Foreskin keratinocyte (primary cell): ENCODE measurements at places on chromosomes 4 and X.

- no peak for DNase-seq
Observed at GRCh38 chrX:11768039-11768438, 10.0 kb downstream of the MSL3 start.

- no peak for DNase-seq
Observed at GRCh38 chr4:154497889-154498288, 6.3 kb upstream of the DCHS2 start.

DNA sequence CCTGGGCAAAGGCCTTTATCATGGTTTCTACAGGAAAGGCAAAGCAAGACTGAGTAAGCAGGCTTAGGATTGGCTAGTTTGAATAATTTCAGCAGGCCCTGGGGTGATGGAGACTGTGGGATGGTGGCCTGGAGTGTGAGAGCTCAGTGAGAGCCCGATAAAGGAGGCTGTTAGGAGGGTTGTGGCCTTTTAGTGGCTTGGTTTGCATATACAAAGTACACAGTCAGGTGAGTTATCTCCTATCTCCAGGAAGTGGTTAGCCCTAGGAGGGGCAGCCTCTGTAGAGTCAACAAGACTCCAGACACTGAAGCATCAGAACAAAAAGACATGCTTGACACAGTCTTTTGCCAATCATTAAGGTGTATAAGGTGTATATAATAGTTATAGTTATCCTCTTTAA is 157.2 kb downstream of the CFAP299 start:
- no peak for DNase-seq

DNA sequence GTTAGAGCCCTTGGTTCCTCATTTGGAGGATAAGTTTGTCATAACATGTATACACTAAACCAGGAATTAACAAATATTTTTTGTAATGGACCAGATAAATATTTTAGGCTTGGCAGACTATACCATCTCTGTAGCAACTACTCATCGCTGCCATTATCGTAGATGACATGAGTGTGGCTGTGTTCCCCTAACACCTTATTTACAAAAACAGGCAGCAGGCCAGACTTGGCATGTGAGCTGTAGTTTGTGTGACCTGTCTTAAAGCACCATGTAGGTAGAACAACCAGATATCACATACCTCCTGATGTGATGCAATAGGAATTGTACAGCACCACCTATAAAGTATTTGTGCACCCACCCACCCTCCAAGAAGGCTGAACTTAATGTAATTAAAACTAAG is 82.0 kb downstream of the RASGEF1B start:
- no peak for DNase-seq

DNA sequence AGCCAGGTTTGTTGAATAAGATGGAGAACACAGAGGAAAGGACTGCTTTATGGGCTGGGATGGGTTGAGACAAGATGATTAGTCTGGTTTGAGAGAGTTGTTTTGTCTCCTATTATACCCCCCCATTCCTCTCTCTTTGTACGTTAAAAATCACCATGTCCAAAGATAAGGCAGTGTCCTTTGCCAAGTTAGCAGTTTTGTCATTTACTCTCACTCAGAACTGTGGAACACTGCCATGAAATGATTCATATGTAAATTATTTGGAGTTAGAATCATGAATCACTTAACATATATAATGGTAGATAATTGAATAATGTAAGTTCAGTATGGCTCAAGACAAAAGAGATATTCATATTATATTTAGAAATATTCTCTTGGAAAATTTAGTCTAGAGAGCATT is 151.3 kb downstream of the DCLK2 start:
- no peak for DNase-seq

DNA sequence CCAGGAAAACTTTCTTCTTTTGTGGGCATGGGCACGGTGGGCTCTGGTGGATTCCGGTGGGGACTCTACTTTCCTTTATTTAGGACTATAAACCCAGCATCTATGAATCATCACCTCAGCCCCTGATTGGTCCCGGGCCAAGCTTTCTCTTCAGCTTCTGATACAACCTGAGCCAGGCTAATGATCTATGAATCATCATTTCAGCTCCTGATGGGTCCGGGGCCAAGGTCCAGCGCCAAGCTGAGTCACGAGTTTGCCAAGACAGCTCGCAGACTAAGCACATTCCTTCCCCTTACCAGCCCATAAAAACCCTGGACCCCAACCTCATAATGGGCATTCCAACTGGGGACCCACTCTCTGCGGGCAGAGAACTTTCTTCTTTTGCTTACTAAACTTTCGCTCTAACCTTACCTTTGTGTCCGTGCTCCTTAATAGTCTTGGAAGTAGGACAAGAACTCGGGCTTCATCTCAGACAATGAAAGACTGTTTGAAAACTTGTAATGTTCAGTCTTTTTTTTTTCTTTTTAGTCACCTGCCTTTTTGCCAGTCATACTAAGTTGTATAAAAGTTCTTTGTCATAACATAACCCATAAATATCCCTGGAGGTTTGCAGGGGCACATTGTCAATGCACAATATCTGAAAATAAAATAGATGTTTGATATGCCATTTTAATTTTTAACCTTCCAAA is 904.9 kb upstream of the EPHA5 start:
- peak; percentile 86 for DNase-seq

GRCh38 chr4:38323141-38323641 is 340.8 kb upstream of the KLF3 start:
- no peak for DNase-seq

- no peak for DNase-seq
Observed at GRCh38 chrX:118756101-118756500, 28.7 kb downstream of the IL13RA1 start.

DNA sequence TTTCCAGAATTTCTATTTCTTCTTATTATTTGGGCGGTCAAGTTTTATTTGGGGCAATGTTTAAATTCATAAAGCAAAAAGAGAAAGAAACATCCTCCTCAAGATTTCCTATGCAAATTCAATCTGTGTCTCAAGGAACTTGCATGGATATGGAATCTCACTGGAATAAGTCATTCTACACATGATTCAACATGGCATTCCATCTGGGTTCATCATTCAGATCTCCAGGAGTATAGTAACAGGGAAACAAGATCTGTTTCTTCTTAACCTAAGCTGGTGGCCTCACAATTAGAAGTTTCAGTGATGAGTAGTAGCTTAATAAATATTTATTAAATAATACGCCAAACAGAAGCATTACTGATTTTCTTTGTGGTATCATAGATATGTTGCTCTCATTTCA is 19.8 kb downstream of the KLHL34 start:
- DNase-seq = peak; percentile 31

GRCh38 chr4:101942891-101943290 is 152.4 kb downstream of the BANK1 start:
- DNase-seq = no peak

GRCh38 chr4:3449574-3450534 is 8.1 kb downstream of the HGFAC start:
- DNase-seq = no peak

DNA sequence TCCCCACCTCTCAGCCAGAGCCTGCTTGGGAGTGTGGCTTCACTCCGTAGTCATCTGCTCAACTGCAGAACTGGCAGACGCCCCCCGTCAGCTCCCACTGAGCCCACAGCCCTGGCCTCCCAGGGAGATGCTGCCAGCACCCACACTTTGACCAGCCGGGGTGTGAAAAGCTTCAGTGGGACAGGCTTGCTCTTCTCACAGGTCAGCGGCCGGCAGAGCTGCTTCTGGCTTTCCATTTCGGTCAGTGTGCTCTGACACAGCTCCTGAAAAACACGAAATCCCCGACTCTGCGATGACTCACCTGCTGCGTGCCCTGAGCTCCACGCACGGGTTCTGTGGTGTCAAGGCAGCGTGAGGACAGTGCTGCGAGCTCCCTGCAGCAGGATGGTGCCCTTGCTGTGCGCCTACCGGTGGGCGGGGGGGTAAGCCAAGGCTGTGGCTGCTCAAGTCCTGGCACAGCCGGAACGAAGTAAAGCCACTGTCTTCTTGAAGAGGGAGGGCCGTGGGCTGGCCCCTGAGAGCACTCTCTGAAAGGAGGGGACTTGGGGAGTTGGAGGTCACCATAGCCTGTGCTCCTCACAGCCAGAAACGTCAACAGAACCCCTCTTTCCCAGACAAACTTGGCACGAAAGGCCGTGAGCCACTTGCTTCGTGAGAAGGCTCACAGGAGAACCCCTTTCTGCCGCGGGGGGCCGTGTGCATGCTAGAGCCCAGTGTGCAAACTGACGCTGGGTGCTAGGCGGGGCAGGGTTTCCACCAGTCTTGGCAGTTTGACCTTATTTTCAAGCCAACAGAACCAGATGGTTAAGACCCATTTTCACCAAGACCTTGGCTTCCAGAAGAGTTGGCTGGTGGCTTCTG is 23.6 kb downstream of the NOP14 start:
- DNase-seq = no peak

- no peak for DNase-seq
Observed at GRCh38 chrX:124960454-124960853, 359.2 kb upstream of the TEX13C start.

GRCh38 chr4:11489453-11490083 is 60.9 kb upstream of the HS3ST1 start:
- no peak for DNase-seq

DNA sequence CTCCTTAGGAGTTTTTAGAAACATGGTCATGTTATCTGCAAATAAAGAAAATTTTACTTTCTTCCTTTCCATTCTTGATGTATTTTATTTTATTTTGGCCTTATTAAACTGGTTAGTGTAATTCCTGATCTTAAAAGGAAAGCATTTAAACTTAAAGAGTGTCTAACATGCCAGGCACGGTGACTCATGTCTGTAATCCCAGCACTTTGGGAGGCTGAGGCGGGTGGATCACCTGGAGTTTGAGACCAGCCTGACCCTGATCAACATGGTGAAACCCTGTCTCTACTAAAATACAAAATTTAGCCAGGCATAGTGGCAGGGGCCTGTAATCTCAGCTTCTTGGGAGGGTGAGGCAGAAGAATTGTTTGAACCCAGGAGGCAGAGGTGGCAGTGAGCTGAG is 281.3 kb downstream of the PTTG2 start:
- DNase-seq = peak; percentile 36

- no peak for DNase-seq
Observed at GRCh38 chr4:3205995-3206394, 43.0 kb upstream of the MSANTD1 start.

DNA sequence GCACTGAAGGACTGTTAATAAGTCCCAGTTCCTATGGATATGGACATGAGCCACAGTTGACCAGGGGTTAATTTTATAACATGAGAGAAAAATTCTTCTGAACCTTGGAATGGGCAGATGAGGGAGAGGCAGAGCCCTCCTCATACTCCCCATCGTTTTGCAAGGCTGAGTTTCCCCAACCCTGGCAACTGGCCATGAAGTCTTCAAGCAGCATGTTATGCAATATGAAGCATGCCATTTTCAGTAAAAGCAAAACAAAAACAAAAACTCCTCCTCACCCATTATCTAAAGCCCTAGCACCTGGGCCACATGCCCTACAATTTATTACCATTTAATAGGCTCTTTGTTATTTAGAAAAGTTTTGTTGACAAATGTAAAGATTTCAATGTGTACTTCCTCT is 64.5 kb downstream of the GPC4 start:
- DNase-seq = no peak

DNA sequence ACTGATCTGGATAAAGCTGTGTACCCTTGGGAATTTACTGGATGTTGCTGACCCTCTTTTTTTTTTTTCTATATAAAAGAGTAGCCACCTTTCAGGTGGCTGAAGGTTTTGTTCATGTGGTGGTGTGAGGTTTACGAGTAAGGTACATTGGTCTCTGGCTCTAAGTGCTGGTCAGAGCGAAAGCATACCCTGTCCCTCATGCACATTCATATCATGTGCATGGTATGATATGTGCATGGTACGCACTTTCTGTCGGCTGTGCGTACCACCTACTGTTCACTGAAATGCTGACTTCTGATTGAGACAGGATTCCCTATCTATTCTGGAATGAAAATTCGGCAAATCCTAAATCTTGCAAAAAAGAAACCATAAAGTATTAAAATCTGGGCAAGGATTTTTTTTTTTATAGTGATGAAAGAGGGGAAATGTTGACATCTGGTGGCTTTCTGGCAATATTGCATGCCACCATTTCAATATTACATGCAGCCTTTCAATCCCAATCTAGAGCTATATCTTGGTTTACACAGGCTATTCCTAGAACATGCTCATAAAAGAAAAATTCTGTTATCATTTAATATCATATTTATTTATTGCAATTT is 32.8 kb downstream of the FAM149A start:
- no peak for DNase-seq

DNA sequence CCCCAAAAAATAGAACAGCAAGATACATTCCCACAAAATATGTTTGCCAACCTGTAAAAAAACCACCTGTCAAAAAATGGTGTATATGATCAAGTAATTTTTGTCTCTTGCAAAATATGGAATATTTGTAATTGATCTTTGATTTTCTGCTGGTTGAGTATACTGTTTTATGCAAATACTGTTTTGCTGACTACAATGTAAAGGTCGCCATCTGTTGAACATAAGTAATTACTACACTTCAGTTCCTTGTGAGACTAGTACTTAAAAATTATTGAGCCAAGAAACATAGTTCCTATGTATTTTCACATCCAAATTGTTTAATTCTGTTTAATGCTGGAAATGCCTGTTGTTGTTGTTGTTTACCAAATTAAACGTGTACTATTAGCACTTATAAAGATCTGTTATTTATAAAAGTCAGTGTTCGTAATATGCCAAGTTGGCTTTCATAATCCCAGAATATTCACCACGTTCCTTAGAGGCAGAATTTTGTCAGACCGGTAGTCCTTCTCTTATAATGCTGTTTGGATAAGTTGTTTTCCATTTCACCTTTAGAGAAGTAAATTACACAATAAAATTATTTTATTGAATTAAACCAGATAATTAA is 144.2 kb downstream of the PDLIM5 start:
- DNase-seq = peak; percentile 35

GRCh38 chr4:28149762-28150161 is 1289.1 kb downstream of the STIM2 start:
- DNase-seq = no peak

DNA sequence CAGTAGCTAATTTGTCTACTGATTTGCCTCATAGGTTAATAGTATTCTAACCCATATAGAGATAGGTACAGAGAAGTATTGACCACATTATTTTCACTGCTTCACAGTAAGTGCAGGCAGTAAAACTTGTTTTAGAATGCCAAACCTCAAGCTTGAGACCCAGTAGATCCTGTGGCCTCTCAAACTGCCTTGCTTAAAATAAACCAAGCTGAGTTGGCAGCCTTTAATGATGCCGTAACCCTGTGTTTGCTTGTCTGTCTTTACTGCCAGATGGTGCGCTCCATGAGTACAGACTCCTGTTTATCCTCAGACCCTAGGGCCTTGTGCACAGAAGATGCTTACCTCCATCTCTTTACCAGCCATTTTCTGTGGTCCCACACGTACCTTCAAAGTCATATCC is 50.8 kb downstream of the ANXA3 start:
- no peak for DNase-seq

- peak; percentile 6 for DNase-seq
Observed at GRCh38 chrX:65537229-65537628, 2.6 kb upstream of the LAS1L start.

GRCh38 chrX:48466696-48467095 is 3.4 kb downstream of the SLC38A5 start:
- DNase-seq = no peak
